Mucosa of gallbladder (tissue), 1 donor: ENCODE measurements at places on chromosomes 2 and 18. TPM values are rescaled to one million over a fixed set of nuclear protein-coding genes. Genes with fewer than 3 reads are reported as not detected.

- DNase-seq: no peak
These were observed 19.4 kb upstream of the TMX3 start for GRCh38 chr18:68734308-68734707.

GRCh38 chr2:187310701-187311100 is 137.4 kb downstream of the CALCRL start:
- DNase-seq: no peak

DNA sequence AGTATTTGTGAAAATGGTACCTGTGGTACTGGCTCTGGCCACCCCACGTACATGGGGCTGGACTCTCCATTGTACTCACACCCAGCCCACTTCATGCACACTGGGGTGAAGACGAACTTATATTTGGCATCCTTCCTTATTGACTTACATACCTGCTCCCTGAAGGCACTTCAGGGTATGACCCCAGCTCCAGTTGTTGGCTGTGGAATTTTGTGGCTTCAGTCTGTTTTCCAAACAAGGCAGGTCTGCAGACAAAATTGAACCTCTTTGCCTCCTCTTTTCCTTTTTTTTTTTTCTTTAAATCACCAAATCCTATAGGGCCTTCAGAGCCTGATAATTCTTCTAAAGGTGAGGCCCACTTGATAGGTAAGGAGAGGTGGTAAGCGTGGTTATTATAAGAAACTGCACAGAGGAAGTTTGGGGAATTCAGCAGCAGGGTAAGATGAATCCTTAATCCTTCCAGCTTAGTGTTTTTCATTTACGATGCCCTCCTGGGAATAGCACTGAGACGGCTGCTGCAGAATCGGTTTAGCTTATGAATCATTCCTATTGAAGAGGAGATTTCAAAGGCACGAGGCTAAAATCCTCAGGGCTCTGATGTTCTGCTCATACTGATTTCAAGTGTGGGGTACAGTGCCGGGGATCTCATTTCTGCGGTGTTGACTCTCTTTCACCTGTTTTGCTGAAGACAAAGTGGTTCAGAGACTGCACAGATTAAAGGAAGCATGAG is 55.2 kb downstream of the KIF5C start:
- no peak for DNase-seq

DNA sequence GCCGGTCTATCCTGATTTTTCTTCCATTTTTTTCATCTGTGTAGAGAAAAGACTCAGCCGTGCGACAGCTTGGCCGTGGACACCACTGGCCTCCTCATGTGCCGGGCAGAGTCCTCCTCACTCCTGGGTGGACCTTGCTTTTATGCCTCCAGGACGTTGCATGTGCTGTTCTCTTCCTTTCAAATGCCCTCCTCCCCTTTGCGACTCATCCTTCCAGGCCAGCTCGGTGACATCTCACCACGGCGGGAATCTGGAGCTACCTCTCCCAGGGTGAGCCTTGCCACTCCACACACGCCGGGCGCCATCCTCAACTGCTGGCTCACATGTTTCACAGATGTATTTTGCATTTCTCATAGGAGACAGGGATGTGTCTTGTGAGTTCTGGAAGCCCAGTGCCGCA is 198.5 kb upstream of the HDAC4 start:
- no peak for DNase-seq

GRCh38 chr2:154758871-154759270 is 60.4 kb downstream of the KCNJ3 start:
- DNase-seq: no peak

DNA sequence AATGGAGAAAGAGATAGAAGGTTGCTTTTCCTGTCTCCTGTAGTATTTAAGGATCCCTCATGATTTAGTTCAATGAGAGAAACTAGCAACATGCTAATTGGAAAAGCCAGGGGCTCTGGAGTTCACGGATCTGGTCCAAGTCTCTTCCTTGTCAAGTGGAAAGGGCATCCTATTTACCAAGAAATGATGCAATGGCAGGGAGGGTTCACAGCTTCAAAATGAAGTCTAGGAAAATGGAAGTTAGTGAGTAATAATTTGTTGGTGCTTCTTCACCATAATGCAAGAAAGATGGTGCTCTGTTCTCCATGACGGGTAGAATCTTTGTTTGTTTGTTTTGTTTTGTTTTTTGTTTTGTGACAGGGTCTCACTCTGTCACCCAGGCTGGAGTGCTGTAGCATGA is 34.6 kb upstream of the SP3 start:
- no peak for DNase-seq

GRCh38 chr2:43406651-43407279 is 180.4 kb upstream of the ZFP36L2 start:
- DNase-seq: no peak

The UGT1A3 gene
- 0.86 TPM for total RNA-seq

The LRP1B gene
- total RNA-seq: 0.26 TPM

DNA sequence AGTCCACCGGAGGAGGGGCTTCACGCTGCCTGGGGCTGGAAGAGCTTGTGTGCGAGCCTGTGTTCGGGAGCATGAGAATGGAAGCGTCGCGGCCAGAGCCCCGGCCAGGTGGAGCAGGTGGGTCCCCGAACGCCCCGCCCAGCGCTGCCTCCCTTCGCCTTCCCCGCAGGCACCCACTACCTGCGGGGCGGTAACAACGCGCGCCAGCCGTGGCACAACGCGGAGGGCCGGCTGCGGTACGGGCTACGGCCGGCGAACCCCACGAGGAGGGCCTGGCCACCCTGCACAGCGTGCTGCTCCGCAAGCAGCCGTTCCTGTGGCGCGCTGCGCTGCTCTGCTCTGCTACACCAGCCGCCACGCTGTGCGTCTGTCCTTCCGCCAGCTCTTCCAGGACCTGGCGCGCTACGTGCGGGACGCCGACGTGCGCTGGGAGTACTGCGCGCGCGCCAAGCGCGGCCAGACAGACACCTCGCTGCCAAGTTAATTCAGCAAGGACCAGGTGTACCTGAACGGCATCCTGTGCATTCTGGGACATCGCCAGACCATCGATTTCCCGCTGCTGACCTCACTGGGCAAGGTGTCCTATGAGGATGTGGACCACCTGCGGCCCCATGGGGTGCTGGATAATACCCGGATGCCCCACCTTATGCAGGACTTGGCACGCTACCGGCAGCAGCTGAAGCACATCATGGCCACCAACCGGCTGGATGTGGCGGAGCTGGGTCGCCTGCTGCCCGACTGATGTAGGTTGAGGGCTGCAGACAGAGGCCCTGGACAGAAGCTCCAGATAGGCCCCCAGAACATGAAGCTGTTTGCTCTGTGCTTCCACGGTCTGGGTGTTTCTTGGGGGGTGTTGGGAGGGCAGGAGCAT is 200.6 kb downstream of the NAPG start:
- peak; percentile 46 for DNase-seq

The UGT1A4 gene
- total RNA-seq: 5.2 TPM
